Bronchial smooth muscle cell (primary cell): ENCODE measurements at places on chromosomes 5 and 9. TPM values are rescaled to one million over a fixed set of nuclear protein-coding genes. Genes with fewer than 3 reads are reported as not detected.

Gene GNPDA1
- total RNA-seq = 78.0 and 86.1 TPM in 2 replicates

Gene LHX3
- total RNA-seq = not detected in 2 replicates

Gene PCDHGA7
- total RNA-seq = 5.7 and 11.5 TPM in 2 replicates

Gene TSSK1B
- total RNA-seq = 0.16 and 0.26 TPM in 2 replicates

Gene IGFBPL1
- total RNA-seq = not detected in 2 replicates

Gene PRR16
- total RNA-seq = 1.6 and 5.2 TPM in 2 replicates

Gene AIF1L
- total RNA-seq = 0.16 and 6.8 TPM in 2 replicates

Gene ABCA1
- 118 and 207 TPM in 2 replicates for total RNA-seq
